Stimulated activated CD8-positive, alpha-beta memory T cell treated with anti-CD3 and anti-CD28 coated beads, Interleukin-15, amount 100 ng/mL, for 24 hours (primary cell): ENCODE measurements at places on chromosomes 12 and 14.

DNA sequence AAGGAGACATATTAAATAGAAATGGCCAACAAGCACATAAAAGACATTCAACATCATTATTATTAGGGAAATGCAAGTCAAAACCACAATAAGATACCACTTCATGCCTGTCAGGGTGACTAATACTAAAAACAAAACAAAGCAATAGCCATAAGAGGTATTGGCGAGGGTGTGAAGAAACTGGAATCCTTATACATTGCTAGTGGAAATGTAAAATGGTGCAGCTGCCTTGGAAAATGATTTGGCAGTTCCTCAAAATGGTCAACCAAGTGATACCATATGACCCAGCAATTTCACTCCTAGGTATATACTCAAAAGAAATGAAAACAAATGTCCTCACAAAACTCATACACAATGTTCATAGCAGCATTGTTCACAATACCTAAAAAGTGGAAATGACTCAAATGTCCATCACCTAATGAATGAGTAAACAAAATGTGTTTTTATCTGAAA lies 27.0 kb downstream of the GPR135 start:
- DNase-seq: no peak

DNA sequence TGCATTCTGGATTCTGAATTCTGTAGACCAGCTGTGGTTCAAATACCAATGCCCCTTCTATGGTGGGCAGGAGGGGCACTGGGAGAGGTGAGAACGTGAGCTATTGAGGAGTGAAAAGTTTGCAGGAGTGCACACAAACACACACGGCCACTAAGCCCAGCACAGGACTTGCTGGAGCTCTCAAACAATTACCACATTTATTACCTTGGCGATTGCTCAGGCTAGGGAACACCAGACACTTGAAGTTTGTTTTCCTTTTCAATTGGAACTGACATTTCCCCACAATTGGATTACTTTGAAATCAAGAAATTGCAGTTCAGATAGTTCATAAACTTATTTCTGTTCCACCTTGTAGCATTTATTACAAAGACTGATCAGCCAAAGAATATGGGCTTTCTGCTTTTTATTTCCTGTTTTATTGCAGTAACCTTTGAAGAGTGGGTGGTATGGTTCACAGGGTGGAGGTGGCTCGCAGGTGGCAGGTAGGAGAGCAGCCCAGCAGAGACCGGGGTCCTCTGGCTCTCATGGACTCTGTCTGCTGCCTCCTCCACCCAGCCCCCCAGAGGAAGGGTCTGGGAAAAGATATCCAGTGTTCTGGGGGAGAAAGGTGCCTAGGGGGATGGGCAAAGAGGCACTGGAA lies 429.8 kb upstream of the CCDC196 start:
- no peak for DNase-seq

- no peak for DNase-seq
Measured at GRCh38 chr12:4287325-4288211, 14.0 kb downstream of the CCND2 start.

GRCh38 chr14:99124482-99125105 lies 147.4 kb downstream of the BCL11B start:
- DNase-seq: no peak

DNA sequence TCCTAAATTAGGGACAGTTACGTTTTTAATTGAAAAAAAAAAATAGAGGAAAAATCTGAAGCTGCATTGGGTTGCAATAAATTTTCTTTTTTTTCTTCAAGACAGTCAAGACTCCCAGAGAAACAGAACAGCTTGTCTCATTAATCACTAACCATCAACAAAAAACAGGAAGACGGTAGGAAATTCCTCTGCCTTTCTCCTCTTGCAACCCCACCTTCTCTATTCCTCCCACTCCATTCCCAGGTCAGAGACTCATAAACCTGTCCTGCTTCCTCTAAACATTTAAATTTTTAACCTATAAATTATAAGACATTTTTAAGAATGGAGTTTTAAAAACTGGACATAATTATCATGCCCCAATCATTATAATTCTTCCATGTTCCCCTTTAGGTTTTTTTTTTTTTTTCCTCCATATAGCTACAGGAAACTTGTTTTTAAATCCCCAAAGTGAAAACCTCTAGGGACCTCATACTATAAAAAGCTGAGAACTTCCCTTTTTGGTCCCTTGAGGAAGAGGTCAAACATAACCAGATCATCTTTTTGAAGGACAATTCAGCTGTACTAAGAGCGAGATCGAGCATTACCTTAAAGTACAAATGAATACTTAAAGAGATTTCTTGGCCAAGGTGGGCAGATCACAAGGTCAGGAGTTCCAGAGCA lies 36.0 kb downstream of the CPM start:
- no peak for DNase-seq

DNA sequence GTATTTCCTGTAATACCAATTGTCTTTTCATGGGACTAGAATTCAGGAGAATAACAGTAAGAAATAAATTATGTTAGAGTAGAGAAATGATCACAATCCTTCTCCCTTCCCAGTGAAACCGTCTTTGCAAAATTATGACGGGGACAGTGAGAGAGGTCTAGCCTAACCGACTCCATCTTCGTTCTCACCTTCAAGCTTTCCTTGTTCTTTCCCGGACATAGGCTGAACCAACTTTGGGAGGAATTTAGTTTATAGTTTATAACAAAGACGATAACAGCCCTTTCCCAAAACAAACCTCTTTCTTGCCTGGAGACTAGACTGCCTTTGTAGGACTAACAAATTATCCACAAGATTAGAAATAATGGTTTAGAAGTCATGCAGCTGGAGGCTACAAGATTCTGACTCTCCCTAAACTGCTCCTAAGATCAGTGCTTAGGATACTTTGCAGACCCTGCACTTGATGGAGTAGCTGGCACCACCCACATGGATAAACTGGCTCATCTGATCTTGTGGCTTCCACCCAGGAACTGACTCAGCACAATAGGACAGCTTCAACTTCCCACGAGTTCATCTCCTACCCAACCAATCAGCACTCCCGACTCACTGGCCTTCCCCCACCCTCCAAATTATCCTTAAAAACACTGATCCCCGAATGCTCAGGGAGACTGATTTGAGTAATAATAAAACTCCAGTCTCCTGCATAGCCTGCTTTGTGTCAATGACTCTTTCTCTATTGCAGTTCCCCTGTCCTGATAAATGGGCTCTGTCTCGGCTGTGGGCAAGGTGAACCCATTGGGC lies 521.2 kb upstream of the TBX3 start:
- no peak for DNase-seq

DNA sequence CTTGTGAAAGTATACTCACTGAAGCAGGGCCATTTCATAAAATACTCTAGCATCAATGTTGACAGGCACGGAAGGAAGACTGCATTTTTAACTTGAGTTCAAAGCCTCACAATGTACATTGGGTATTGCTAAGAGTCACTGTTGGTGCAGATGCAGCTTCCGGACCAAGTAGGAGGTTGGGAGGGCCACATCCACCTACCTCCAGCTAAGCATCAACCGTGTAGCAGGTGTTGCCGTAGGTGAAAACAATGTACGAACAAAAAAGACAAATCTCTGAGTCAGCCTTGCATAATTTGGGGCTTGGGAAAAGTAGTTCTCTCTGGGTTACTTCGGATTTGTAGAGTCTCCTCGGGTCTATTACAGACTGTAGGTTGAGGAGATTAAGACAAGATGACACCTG lies 48.1 kb downstream of the TMTC1 start:
- DNase-seq: no peak

DNA sequence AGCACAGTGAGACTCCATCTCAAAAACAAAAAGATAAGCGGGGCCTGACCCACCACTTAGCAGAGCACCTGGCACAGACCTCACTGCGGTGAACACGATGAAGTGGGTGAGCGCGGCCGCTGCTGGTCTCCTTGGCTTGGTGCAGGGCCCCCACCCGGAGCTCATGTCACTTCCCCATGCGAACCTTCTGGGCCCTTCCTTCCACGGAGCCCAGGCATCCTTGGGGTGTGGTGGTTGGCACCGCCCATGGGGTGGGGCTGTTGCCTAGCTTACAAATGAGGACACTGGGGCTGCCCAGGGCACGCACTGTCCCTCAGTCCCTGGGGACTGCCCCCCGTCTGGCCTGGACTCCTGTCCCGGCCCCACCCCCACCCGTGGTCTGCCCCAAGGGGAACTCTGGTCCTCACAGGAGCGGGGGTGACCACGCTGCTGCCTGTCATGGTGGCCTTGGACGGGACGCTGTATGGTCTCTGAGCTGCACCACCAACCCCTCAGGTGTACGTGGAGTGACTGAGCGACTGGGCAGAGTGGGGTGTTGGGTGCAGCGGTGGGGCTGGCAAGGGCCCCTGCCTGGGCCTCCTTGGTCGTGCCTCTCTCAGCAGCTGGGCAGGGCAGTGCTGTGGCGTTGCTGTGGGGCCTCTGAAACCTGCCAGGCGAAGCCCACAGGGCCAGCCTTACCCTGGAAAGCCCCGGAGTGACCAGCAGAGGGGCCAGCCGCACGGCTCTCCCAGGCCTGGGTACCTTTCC lies 15.3 kb downstream of the FBRSL1 start:
- DNase-seq: no peak

DNA sequence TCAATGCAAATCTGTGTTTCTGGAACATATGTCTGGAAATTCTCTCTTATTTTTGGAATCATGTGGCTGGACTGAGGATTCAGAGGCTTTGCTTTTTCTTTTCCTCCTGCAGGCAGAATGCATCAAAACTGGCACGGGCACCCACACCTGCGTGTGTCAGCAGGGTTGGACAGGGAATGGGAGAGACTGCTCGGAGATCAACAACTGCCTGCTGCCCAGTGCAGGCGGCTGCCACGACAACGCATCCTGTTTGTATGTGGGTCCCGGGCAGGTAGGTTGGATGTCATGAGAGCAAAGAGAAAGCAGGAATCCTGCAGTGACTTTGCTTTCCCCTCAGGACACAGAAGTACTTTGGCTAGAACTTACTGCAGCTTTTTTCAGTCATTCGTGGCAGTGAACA lies 90.3 kb downstream of the STAB2 start:
- DNase-seq: no peak

DNA sequence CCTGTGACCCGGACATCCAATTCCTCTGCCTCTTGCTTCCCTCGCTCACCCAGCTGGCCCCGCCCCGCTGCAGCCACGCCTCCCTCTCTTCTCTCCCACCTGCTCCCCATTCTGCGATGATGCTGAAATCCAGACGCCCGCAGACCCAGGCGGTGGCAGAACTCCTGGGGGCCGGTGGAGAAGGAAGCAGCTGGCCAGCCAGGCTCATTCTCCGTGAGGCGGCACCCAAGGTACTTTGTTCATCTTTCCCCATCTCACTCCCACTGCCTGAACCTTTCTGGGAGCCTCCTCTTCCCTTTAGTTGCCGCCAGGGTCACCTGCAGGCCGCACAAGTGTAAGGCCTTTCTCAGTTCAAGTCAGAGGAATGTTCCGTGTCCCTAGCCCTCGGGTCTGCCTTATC lies 35.7 kb downstream of the FOXN4 start:
- no peak for DNase-seq

DNA sequence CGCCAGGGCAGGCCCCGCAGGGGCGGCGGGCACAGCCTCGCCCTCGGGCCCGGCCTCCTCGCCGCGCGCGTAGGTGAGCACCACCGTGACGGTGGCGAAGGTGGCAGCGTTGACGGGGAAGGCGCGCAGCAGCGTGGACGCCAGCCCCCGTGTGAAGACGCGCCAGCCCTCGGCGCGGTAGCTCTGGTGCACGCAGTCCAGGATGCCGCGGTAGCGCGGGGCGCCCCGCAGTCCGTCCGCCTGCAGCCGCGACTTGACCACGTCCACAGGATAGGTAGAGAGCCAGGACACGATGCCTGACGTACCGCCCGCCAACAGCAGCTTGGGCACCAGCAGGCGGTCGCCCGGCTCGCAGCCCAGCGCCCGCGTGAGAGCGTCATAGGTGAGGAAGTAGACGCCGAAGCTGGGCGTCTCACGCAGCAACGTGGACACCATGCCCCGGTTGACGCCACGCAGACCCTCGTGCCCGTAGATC lies 13.9 kb downstream of the SLC25A29 start:
- DNase-seq: no peak

GRCh38 chr12:74889073-74889472 lies 320.6 kb downstream of the KCNC2 start:
- no peak for DNase-seq

DNA sequence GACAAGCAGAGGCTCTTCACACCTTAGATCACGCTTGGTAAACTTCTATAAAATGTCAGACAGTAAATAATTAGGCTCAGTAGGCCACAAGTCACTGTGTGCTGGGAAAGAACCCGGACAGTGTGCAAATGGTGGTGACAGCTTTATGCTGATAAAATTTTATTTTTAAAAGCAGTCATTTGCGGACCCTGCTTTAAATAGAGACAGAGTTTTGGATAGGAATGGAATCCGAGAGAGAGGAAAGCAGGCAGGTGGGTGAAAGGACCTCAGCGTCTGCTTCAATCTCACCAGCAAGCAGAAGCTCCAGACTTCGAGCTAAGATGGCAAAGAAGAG lies 21.4 kb downstream of the ANKLE2 start:
- DNase-seq: no peak

DNA sequence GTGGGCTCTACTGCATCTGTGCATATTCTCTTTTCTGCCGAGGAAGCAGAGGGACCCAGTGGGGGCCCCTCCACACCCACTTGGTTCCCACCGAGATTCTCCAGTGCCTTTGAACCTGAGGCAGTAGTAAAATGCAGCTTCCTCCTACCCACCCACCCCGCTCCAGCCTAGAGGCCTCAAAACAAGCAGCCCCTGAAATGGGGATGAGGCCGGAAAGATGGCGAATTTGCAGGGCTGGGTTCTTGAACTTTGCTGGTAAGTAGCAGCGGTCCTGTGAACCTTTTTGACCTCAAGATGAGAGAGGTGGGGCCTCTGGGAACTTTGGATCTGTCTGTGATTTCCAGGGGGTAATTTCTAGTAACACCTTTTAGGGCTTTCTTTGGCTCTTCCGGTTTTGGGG lies 15.4 kb downstream of the PLEKHG3 start:
- no peak for DNase-seq

- DNase-seq: no peak
Measured at GRCh38 chr12:57369202-57369601, 61.6 kb downstream of the R3HDM2 start.
